ENCODE measurements at places on chromosomes 12 and 14.

DNA sequence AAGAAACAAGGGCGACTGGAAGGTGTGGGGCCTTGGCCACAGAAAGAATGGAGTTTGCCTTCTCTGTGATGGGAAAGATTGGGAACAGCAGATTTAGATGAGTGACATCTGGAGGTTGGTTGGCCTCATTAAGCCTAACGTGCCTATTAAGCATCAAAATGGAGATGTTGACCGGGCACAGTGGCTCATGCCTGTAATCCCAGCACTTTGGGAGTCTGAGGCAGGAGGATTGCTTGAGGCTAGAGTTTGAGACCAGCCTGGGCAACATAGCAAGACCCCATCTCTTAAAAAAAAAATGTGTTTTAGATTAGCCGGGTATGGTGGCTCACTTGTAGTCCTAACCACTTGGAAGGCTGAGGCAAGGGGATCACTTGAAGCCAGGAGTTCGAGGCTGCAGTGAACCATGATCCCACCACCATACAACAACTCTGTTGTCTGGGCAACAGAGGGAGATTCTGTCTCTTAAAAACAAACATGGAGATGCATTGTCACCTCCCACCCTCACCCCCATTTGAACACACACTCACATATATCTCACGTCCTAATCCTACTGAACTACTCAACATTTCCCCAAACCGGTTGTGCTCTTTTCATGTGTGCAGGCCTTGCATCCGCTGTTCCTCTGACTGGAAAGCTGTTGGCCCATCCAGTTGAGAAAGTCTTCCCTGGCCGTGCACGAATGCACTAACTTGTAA, 172.1 kb downstream of the ETV6 start:
- DNase-seq = no peak

GRCh38 chr12:88993651-88994050, 358.6 kb downstream of the DUSP6 start:
- DNase-seq = no peak

GRCh38 chr14:37592482-37593408, 2.3 kb downstream of the FOXA1 start:
- no peak for DNase-seq

GRCh38 chr12:131088701-131089530, 135.2 kb downstream of the ADGRD1 start:
- no peak for DNase-seq

DNA sequence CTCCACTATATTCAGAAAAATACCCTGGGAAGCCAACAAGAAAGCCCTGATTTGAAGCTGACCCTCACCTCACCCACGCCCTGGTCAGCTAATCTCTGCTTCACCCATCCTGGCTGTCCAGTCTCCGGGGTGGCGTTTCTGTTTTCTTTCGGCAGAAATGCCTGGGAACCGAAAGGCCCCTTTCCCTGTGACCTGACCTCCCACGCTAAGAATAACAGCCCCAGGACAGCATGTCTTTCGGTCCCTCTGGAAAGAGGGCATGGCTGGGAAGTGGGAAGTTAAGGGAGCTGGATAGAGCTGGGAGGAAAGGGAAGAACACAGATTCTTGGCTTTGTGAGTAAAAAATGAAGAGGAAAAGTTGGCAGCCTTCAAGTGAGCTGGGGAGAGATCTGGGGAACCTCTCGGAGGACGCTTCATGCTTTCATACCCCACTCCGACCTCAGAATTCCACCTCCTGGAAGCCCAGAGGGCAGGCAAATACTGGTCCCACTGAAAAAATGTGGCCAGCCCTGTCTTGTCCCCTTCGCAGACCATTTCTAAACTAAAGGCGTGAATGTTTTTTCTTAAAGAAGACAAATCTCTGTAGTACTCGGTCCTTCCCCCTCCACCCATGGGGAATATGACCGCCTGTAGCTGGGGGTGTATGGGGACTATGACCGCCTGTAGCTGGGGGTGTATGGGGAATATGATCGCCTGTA, 163.0 kb upstream of the FKBP4 start:
- DNase-seq = no peak

Measured in stimulated activated CD4-positive, alpha-beta T cell treated with anti-CD3 and anti-CD28 coated beads, Interleukin-2, amount 100 ng/mL, for 24 hours (primary cell).